ENCODE measurements at places on chromosomes 3 and 15.
A peak's percentile ranks its signal among the peaks of the same experiment; 100 is the strongest.

GRCh38 chr3:192794216-192794615 lies 66.9 kb upstream of the FGF12 start:
- DNase-seq, result no peak

GRCh38 chr3:99012051-99012450 lies 110.6 kb upstream of the DCBLD2 start:
- DNase-seq, result peak; percentile 13

DNA sequence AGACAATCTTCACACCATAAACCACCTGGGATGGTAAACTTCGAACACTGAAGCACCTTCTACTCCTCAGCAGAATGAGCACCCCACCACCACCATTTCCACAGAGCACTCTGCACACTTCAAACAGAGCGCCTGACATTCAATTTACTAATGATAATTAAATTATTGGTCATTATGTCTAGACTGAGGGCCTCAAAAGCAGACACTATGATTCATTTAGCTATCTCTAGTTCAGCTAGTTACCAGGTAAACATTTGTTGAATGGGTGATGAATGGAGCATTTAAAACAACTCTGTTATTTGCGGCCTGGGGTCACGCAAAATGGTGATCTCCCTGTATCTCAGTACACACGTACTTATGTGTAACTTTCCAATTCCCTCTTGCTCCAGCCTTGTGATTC lies 40.9 kb downstream of the ACAP2 start:
- no peak for DNase-seq

DNA sequence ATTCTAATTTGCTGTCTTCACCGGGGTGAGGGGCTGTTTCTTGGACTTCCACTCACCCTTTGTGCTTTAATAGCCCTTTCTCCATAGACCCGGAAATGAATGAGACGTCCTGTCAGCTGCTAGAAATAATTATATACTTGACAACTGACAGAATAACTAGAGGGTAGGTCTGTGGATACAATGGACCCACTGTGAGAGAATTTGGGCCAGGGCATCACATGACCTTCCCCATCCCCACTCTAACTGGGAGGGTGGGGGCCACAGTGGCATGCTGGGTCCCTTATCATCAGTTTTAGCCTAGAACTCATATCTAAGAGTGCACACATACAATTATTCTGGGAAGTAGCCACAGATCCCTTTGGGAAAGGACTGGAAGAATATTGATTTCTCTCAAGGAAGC lies 25.9 kb upstream of the MINAR1 start:
- no peak for DNase-seq

DNA sequence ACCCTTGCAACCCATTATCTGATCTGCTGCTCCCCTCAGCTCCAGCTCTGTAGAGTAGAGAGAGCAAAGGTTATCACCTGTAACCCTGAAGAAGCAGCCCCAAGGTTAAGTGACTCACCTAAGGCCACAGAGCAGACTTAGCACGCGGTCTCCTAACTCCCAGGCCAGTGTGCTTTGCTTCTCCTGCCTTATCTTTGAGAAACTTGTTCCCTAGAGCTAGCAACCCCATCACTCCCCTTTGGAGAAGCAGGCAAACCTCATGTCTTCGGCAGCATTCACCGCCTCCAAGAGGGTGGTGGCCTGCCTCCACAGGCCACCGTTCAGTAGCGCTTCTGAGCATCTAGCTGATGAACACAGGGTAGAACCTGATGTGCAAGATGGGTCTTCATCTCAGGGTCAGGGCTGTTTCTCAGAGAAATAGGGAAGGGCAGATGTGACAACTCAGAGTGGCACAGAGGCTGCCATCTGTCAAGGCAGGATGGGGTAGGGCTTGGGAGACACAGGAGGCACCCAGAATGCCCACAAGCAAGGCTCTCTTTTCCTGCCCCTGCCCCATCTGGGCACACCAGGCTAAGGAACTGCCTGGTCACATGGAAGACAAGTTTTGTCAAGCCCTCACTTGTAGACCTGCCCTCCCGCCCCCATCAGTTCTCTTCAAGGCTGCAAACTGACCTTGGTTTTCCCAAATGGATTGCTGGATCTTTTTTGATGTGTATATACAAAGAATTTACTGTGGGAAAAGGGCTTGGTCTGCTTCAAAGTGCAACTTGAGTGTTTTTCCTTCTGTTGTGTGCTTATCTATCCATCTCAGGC lies 34.9 kb upstream of the CLK3 start:
- DNase-seq, result no peak

DNA sequence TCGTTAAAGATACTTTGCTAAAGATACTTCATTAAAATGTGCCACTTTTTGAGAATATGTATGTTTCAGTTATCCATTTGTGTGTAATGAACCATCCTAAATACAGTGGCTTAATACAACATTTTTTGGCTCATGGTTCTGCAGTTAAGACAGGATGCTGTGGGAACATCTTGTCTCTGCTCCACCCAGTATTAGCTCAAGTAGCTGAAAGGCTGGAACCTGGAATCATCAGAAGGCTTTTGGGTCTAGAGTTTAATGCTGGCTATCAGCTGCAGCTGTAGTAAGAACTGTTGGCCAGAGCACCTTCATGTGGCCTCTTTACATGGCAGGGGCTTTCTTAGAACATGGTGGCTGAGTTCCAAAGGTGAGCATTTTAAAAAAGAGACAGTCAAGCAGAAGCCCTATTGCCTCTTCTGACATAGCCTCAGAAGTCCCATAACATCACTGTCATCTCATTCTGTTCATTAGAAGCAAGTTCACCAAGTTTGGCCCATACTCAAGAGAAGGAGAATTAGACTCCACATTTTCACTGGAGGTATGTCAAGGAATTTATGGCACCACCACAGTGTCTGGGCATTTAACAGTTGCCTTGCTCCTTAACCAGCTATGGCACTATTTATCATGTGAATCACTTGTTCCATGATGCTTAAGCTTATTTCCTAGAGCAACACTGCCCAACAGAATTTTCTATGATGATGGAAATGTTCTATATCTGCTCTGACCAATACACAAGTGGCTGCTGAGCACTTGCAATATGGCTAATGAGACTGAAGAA lies 70.4 kb upstream of the PDZRN3 start:
- DNase-seq, result no peak

DNA sequence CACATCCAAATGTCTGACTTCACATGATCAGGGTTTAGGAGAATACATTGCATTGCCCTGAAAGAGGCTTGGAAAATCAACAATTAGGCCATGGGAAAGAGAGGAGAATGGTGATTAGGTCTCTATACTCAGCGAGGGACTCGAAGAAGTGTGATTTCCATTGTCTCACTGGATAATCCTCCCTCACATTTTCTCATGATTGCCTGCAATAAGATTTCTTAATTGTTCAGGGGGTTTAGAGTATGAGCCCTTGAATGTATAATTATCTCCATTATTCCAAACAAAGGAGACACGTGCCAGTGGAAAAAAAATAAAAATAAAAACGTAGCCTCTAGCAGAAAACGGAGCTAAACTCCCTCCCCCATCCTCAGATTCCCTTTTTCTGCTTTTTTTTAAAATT lies 173.2 kb downstream of the TPRG1 start:
- no peak for DNase-seq

DNA sequence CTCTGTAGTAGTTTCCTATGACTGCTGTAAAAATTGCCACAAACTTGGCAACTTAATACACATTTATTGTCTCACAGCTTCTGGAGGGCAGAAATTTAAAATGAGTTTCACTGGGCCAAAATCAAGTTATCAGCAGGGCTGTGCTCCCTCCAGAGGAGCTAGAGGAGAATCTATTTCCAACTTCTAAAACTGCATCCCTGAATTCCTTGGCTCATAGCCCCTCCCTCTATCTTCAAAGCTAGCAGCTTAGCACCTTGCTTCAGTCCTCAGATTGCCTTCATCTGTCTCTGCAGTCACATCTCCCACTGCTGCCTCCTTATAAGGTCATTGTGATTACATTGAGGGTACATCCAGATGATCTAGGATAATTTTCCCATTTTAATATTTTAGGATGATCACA lies 17.8 kb upstream of the GADL1 start:
- DNase-seq, result no peak

DNA sequence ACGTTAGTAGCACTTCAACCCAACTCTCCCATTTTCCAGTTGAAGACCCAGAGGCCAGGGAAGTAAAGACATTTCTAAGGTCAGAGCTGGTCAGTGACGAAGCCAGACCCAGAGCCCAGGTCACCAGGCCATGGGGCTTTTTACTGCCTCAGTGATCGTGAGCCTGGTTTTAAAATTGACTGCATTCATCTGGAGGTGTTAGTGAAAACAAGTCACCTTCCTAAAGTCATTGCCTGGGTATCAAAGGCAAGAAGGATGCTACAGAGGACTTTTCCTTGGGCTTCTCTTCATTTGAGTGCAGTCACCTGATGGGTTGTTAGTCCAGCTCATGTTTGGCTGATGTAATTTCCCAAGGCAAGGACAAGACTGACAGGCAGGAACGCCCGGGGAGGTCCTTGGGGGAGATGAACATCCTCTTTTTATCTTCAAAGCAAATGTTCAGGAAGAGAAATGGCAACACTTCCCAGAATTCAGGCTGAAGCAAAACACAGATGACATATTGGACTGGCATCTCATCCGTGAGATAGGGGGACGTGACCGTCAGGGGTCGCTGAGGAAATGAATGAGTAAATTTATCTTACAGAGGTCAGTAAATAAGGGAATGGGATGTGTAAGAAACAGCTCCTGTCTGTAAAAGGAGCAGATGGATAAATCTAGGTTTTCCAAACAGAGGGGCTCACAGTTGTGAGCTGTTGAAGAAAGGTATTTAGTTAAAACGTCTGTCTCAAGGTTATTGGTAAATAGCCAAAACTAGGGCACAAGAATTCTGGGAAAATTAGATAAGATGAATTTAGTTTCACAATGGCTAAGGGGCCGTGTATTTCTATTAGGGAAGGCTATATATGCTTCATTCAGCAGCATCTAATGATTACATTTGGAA lies 201.2 kb downstream of the OPA1 start:
- no peak for DNase-seq

- peak; percentile 79 for DNase-seq
These were observed 33.4 kb upstream of the PSMD6 start for GRCh38 chr3:64056606-64057180.

GRCh38 chr3:156750874-156751245 lies 75.3 kb upstream of the LEKR1 start:
- DNase-seq, result peak; percentile 60

- DNase-seq, result peak; percentile 29
These were observed 48.9 kb downstream of the RFTN1 start for GRCh38 chr3:16464511-16465148.

- peak; percentile 55 for DNase-seq
These were observed 93.1 kb downstream of the LRIG1 start for GRCh38 chr3:66407611-66408218.

- peak; percentile 38 for DNase-seq
These were observed 9.6 kb upstream of the PSMD2 start for GRCh38 chr3:184289426-184289938.

GRCh38 chr3:98776140-98776493 lies 13.0 kb downstream of the ST3GAL6 start:
- DNase-seq, result no peak

GRCh38 chr3:193240436-193240849 lies 579 bp upstream of the PLAAT1 start:
- no peak for DNase-seq

DNA sequence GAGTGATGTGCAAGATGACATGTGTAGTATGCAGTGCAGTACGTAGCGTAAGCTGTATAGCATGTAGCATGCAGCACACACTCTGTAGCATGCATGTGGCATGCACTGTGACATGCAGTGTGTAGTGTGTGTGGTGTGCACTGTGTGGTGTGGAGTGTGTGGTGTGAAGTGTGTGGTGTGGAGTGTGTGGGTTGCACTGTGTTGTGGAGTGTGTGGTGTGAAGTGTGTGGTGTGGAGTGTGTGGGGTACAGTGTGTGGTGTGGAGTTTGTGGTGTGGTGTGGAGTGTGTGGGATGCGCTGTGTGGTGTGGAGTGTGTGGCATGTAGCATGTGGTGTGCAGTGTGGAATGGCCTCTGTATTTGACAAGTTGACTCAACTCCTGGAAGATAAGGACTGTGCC lies 39.2 kb downstream of the ROPN1B start:
- no peak for DNase-seq

GRCh38 chr3:29324180-29324651 lies 43.3 kb downstream of the RBMS3 start:
- peak; percentile 67 for DNase-seq

DNA sequence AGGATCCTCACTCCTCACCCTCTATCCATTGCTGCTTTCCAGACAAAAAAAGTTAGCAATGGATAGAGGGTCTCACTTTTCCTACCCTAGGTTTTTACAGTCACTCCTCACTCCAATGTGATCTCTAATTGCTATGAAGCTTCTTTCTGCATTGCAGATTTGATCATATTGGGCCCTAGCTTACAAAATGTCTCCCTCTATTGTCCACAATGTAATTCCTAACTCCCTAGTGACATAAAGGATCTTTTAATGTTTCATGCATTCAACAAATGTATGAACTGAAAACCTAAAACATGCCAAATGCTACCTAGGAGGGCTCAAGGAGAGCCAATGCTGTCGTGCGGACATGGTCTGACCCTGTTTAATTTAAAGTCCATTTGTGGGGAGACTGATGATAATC lies 234.8 kb downstream of the CADM2 start:
- DNase-seq, result no peak

GRCh38 chr3:160069986-160070385 lies 81.4 kb downstream of the IL12A start:
- no peak for DNase-seq

DNA sequence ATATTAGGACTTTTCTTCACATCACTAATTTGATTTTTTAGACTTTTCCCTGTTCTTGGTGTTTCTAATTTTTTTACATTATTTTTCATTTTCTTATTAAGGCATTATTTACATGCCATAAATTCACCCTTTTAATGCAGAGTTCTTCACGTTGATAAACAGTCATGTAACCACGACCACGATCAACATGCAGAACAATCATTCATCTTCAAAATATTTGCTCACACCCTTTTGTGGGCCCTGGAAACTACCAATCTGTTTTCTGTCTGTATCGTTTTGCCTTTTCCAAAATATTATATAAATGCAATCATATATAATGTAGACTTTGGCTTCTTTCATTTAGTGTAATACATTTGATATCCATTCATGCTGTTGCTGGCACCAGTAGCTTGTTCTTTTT lies 48.7 kb downstream of the ARRDC4 start:
- DNase-seq, result no peak

- DNase-seq, result peak; percentile 100
These were observed 14.8 kb downstream of the PBRM1 start for GRCh38 chr3:52670621-52671521.

- DNase-seq, result no peak
These were observed 212.6 kb upstream of the SEMA6D start for GRCh38 chr15:47504624-47505256.

DNA sequence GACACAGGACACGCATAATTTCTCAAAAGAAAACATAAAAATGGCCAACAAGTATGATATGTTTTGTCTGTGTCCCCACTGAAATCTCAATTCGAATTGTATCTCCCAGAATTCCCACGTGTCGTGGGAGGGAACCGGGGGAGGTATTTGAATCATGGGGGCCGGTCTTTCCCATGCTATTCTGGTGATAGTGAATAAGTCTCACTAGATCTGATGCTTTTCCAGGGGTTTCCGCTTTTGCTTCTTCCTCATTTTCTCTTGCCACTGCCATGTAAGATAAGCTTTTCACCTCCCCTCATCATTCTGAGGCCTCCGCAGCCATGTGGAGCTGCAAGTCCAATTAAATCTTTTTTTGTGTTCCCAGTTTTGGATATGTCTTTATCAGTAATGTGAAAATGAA lies 12.1 kb upstream of the POU1F1 start:
- DNase-seq, result no peak

- DNase-seq, result no peak
These were observed 269.4 kb upstream of the RBMS3 start for GRCh38 chr3:29011441-29011840.

- DNase-seq, result peak; percentile 34
These were observed 259.9 kb downstream of the FGF12 start for GRCh38 chr3:192467230-192468140.

GRCh38 chr3:113802795-113803455 lies 35.7 kb upstream of the GRAMD1C start:
- no peak for DNase-seq
